Stomach (tissue), 19 donors: ENCODE measurements at places on chromosomes 5 and 9.

GRCh38 chr9:16871336-16872151 is 1.1 kb upstream of the BNC2 start:
- DNase-seq = peak; percentile 35

DNA sequence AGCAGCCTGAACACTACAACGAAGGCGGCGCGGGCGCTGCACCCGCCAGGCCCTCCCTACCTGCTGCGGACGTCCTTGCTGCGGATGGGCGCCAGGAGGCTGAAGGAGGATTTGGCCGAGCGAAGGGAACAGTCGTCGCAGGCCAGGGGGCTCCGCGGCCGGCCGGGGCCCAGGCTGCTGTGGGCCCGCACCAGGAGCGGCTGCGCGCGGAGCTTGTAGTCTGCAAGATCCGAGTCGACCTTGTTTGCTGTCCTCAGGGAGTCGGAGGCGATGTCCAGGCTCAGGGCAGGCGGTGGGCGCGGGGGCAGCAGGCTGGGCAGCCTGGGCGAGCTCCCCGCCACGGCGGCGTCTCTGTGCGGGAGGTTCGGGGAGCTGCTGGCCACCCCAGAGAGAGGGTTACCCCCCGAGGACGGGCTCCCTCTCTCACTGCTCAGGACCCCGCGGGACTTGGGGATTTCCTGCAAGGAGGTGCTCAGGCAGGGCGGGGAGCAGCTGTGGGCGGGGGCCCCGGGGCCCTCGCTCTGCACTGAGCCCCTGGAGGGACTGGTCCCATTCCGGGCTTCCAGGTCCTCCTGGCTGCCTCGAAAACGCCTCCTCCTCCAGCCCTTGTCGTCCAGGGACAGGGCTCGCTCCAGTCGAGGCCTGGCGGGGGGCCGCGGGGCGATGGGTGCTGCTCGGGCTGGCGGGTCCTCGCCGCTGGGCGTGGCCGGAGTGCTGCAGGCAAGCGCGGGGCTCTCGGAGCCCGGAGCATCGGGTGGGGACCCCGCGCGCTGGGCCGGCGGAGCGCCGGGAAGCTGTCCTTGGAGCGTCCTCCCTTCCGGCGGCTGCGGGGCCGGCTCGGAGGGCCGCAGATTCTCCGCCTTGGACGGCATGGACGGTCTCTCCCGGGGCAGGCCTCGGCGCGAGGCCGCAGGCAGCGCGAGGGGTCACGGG is 831 bp downstream of the INPP5E start:
- DNase-seq = no peak

DNA sequence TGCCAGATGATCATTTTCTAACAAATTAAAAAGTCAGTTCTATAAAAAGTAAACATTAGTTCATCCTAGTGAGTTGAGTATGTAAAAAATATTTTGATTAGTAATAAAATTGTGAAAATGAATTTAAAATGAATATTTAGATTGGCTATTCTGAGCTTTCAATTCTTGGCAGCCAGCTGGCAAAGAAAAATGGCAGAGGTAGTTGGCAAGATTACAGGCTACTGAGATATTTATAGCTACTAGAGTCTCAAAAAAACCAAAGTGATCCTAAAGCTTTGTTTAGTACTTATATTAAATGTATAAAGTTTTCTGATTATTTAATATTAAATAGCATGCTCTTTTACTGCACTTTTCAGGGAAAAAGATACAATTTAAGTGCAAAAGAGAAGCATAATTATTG is 25.0 kb downstream of the SGTB start:
- DNase-seq = no peak

DNA sequence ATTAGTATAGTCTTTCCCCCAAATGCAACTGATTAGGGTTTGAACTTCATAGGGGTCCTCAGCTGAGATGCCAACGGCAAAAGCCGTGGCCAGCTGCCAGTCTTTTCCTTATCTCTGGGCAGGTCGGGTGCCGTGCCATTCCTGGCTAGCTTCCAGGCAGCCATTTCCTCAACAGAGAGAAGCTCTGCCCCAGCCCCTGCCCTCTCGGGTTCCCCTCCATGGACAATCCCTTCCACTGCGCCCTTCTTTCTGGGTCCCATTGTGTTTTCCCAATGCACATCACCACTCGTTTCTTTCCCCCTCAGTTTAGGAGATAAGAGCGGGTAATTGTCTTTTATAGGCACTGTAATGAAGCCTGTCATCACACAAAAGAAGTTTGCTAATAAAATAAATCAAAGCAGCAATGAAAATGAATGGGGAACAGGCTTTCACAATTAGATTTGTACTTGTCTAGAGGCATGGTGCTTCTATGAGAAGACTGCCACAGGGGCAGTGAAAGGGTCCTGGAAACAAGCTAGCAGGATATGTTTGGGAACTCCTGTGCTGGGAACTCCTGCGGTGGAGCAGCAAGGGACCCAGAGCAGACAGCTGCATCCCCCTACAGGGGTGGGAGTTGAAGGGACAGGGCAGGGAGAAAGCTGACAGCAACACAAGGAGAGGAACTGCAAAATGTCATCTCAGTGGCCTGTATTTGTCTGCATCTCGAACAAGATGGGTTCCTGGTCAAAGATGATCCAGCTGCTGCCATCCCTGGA is 48.0 kb upstream of the SAP30L start:
- DNase-seq = peak; percentile 86
